ENCODE measurements at places on chromosomes 6 and 20. TPM values are rescaled to one million over a fixed set of nuclear protein-coding genes. Genes with fewer than 3 reads are reported as not detected.

The PRICKLE4 gene
- not detected for total RNA-seq

The PRSS35 gene
- 0.81 TPM for total RNA-seq

The BHLHE23 gene
- total RNA-seq, result not detected

The COL20A1 gene
- not detected for total RNA-seq

The CRYBG1 gene
- total RNA-seq, result 40.4 TPM

The DNAH8 gene
- total RNA-seq, result not detected
